ENCODE measurements at places on chromosomes 13 and 19.

GRCh38 chr19:11141937-11142527 is 13.6 kb downstream of the SPC24 start:
- DNase-seq, result no peak

DNA sequence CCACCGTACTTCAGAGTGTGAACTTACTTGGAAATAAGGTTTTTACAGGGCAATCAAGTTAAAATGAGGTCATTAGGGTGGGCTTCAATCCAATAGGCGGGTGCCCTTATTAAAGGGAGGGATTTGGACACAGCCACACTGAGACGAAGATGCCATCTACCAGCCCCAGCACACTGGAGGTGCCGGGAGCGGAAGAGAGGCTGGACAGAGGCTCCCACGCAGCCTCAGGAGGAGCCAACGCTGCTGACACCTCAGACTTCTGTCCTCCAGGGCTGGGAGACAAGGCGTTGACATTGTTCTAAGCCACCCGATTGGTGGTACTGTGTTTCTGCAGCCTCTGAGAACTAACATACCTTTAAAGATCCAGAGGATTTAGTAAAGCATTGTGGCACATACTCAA is 12.6 kb upstream of the RAB20 start:
- no peak for DNase-seq

GRCh38 chr13:96794669-96795068 is 199.6 kb downstream of the OXGR1 start:
- DNase-seq, result no peak

- peak; percentile 44 for DNase-seq
These were observed 2523.2 kb upstream of the PCDH20 start for GRCh38 chr13:63938851-63939250.

GRCh38 chr19:37914908-37915307 is 7.9 kb downstream of the SIPA1L3 start:
- DNase-seq, result no peak

DNA sequence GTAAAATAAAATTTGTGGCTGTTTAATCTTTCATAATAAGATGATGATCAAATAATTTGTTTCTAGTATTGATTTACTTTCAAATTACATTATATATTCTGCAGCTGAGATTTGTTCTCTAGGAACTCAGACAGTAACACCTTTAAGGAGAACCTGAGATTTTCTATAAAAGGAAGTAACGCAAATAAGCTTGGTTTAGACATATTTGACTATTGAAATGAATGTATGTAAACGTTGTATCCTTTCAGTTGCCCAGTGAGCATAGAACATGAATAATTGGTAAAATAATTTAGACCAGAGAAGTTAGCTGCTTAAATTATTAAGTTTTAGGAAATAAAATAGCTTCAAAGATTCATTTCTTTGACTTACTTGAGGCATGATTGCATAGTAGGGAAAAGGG is 3.1 kb downstream of the CDK8 start:
- DNase-seq, result no peak

GRCh38 chr13:105971738-105972137 is 563.7 kb downstream of the EFNB2 start:
- no peak for DNase-seq

DNA sequence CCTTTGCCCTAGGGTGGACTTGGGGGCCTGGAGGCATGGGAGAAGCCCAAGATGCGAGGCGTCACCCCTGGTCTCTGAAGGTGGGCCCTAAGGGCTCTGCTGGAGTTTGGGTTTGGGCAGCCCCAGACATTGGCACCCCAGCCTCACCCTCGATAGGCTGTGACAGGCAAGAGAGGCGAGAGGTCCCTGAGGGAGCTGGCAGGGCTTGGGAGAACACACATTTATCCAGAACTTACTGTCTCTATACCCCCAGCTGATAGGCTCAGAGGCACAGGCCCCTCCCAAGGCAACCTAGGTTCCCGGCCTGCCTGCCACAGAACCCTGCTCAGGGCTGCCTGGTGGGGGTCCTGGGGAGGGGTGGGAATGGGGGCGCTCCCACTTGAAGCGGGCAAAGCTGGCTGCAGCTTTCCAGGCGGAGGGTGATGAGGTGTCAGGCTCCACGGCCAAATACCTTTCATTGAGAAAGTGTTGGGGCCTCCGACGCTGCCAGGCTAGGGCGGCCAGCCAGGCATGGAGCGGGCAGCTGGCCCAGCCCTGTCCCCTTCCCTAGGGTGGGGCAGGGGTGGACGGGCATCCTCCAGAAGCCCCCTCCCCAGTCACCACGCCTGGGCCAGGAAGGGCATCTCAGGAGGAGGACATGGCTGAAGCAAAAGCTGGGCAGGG is 9.7 kb downstream of the CILP2 start:
- no peak for DNase-seq

DNA sequence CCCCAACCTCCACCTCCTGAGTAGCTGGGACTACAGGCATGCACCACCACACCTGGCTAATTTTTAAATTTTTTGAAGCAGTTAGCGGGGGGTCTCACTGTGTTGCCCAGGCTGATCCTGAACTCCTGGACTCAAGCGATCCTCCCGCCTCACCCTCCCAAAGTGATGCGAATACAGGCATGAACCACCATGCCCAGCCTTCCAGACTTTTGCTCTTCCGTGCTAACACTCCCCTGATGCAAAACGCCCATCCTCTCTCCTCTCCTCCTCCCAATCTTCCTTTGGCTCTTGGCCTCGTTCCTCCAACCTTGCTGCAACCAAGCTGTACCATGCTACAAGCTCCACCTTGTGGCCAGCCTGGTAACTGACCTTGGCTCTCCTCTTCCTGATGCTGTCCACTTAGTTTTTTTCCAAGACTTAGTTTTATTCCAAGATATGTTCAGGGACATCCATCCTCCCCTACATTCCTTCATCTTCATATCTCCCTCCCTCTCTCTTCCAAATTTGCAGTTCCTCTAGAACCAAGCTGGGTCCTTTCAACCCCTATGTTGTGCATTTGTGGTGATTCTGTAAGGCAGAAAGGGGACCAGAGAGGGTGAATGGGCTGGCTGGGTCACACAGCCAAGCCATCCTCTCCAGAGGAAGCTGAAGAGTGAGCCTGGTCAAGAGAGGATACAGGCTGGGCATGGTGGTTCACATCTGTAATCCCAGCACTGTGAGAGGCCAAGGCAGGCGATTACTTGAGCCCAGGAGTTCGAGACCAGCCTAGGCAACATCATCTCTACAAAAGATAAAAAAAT is 32.8 kb downstream of the TINCR start:
- peak; percentile 16 for DNase-seq

All from HT1080 (cell line).